ENCODE measurements at places on chromosomes 3 and 15.

DNA sequence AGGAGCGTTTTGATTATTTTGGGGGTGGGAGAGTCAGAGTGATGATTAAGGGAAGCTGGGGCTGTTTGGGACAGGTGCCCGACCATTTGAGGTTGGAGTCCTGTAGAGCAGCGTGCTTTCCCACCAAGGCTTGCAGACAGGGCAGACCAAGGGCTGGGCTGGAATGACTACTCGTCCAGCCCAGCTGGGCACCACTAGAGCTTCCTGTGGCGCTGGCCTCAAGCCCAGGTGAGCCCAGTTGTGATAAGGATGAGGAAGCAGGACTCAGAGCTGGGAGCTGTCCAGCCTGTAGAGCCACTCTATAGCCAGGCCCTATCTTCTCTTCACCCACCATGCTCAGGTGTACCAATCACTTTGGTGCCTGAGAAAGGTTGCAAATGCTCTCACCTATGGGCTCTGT is 75.8 kb upstream of the ACAN start:
- no peak for DNase-seq

DNA sequence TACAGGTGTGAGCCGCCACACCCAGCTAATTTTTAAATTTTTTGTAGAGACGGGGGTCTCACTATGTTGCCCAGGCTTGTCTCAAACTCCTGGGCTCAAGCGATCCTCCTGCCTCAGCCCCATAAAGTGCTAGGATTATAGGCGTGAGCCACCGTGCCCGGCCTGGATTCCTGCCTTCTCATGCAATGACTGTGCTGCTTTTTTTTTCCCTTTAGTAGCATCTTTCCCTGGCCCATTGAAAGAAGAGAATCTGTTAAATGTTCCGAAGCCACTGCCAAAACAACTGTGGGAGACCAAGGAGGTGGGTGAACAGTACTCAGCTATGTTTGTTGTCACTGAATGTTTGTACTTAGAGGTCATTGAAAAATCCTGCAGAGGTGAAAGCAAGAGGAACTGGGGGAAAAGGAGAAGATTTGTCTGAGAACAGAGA is 88.0 kb downstream of the CRTC3 start:
- no peak for DNase-seq

DNA sequence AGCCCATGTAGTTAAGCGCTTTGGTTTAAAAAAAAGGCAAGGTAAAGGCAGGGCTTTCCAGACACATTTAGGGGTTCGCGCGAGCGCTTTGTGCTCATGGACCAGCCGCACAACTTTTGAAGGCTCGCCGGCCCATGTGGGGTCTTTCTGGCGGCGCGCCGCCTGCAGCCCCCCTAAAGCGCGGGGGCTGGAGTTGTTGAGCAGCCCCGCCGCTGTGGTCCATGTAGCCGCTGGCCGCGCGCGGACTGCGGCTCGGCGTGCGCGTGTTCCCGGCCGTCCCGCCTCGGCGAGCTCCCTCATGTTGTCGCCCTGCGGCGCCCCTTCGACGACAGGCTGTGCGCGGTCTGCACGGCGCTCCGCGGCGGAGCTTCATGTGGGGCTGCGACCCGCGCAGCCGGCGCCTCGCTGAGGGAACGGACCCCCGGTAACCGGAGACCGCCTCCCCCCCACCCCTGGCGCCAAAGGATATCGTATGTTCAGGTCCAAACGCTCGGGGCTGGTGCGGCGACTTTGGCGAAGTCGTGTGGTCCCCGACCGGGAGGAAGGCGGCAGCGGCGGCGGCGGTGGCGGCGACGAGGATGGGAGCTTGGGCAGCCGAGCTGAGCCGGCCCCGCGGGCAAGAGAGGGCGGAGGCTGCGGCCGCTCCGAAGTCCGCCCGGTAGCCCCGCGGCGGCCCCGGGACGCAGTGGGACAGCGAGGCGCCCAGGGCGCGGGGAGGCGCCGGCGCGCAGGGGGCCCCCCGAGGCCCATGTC is 927 bp downstream of the SMAD6 start:
- no peak for DNase-seq

DNA sequence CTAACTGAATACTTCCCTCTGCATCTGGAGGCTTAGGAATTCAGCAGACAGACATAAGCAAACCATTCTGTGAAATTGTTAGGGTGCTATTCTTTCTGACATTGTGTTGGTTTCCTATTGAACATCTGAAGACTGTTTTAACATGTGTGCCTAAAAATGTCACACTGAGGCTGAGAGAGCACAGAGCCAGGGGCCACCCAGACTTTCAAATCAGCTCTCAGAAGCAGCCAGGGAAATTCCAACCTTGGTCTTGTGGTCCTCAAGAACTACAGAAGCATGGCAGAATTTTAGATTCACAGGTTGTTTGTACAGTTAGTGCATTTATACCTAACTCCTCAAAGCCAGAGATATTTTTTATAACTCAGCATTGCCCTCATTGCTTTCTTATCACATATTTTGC is 929.2 kb upstream of the CFAP20DC start:
- peak; percentile 38 for DNase-seq
